CD4-positive, alpha-beta T cell treated with Interleukin-15 for 1 hour (primary cell): ENCODE measurements at places on chromosomes 6 and 20.
A peak's percentile ranks its signal among the peaks of the same experiment; 100 is the strongest.

GRCh38 chr6:137914530-137915193 is 47.6 kb downstream of the TNFAIP3 start:
- no peak for DNase-seq

DNA sequence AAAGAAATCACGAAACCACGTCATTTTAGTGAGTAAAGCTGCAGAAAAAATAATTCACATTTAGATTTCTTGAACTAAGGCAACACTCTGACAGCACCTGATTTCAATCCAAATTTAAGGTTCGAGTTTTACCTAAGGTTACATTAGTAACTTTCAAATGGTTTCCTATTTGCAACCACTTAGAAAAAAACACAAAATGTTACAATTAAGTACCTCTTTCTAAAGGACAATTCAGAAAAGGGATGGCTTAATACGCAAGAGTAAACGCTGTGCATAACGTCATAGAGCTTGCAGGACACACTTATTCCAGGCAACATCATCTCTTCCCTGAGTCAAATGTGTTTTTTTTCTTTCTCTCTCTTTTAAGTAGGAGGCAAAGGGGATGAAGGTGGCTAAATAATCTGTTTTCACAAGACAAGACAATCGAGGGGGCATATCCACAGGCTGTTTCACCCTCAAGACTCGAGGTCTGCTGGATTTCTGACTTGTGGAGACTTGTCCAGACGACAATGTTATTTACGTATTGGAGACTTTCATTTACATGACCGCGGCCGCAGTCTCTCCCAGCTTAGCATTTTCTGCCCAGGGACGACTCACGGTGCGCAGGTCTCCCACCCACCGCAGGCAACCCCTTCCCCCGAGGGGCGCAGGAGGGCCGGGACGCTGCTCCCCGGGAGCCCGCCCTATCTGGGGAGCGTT is 86.0 kb downstream of the SESN1 start:
- DNase-seq, result peak; percentile 18

DNA sequence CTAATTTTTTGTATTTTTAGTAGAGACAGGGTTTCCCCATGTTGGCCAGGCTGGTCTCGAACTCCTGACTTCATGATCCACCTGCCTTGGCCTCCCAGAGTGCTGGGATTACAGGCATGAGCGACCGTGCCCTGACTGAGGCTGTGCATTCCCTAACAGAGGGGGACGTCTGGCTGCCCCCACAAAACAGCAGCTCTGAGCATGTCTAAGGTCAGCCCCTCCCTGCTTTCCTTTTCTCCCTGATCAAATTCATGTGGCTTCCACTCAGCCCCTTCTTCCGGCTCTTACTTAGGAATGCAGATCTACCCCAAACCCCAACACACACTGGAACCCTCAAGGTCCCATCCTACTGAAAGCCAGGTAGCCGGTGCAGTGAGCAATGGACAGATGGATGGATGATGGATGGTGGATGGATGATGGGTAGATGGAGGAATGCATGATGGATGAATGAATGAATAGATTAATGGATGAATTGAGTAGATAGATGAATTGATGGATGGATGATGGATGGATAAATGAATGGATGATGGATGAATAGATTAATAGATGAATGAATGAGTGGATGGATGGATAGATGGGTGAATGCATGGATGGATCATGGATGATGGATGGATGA is 91.5 kb upstream of the BHLHE23 start:
- peak; percentile 9 for DNase-seq

DNA sequence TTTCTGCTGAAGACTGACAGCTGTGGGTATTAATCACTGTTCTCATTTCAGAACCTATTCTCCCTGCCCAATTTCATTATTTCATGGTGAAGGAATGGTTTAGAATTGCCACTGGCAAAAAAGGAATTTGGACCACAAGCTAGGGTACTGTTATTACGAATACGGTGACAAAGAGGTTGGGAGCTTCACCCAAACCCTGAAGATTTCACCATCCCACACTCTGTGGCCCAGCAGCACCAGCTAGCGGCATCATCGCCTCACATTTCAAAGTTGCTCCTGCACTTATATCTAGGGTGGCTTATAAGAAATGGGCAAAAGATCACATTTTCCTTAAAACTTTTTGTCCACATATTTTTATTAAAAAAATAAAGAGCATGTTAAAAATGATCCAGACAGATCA is 236.1 kb downstream of the SYNDIG1 start:
- DNase-seq, result no peak

DNA sequence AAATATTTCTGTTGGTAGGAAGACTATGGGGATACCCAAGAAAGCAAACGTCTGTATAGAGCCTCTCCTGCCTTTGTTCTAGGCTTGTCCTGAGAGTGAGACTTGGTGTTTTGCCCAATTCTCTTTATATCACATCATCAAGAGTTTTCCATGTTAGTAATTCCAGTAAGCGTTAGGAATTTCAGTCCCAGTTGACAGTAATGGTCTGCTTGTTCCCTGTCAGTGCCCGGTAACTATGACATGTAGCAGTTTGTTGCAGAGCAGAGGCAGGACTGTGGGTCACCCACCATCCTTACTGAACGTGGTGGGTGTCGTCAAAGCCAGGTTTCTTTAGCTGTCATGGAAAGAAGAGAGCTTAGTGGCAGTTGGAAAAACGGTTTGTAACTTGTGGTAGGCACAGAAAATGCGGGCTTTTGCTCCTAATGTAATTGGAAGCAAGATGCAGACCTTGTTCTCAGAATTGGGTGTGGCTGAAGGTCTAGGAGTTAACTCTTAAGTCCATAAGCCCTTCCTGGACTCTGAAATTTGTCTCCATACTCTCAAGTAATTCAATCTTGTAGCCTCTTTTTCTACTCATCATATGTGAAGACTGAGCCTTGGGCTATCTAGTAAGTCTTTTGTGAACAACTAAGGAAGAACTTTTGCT is 188.8 kb downstream of the TMEM242 start:
- no peak for DNase-seq

DNA sequence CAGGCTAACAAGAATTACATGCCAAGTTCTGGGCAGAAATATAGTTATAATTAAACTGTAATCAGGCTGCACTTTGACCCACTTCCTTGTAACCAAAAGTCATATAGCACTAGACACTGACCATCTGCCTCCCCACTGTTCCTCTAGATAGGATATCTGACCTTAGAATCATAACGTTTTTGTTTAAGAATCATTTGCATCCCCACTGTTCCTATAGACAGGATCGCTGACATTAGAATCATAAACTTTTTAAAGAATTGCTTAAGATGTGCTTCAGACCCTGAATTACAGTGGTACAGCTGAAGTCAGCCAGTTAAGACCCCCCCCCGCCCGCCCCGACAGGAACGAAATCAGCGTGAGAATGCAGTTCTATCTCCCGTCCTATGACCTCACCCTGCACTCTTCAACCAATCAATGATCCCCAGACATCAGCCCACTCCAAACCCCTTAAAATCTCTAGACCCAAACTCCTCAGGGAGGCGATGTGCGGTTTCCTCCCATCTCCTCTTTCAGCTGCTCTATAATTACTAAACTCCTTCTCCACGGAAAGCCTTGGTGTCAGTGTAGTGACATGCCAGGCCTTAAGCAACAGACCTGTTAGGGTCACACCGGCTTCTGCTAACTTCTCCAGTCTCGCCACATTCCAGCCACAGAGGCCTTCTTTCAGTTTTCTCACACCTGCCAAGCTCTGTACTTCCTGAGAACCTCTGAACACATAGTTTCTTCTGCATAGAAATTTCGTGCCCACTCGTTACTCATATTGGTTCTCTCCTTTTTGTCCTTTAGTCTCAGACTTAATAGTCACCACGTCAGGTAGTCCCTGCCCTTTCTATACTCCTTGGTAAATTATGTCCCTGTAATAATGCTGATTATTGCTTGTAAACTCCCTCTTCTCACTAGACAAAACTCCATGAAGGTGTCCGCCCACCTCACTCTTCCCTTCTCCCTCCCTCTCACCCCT is 93.5 kb downstream of the DTNBP1 start:
- DNase-seq, result no peak
